ENCODE measurements at places on chromosomes 5 and 9. TPM values are rescaled to one million over a fixed set of nuclear protein-coding genes. Genes with fewer than 3 reads are reported as not detected.

LOX gene
- 22.4 TPM for total RNA-seq

ZBED3 gene
- 0.90 TPM for total RNA-seq

SOX30 gene
- not detected for total RNA-seq

CNTFR gene
- not detected for total RNA-seq

HMCN2 gene
- under 0.01 TPM for total RNA-seq

ANKRD34B gene
- not detected for total RNA-seq

SPATA31E1 gene
- not detected for total RNA-seq

SPAG8 gene
- total RNA-seq: 0.27 TPM

KLHL3 gene
- 13.2 TPM for total RNA-seq

RGMB gene
- 17.4 TPM for total RNA-seq

ANKDD1B gene
- total RNA-seq: 0.09 TPM

GDA gene
- total RNA-seq: not detected

FBXO4 gene
- total RNA-seq: 7.0 TPM

PARP8 gene
- 0.27 TPM for total RNA-seq

LCN1 gene
- 0.66 TPM for total RNA-seq

SOWAHA gene
- total RNA-seq: not detected

TNFSF15 gene
- 0.27 TPM for total RNA-seq

SPINK5 gene
- not detected for total RNA-seq

GRXCR2 gene
- not detected for total RNA-seq

PCDHB10 gene
- 1.0 TPM for total RNA-seq

SV2C gene
- total RNA-seq: not detected

C9 gene
- not detected for total RNA-seq

FAM240B gene
- total RNA-seq: not detected

EGR1 gene
- total RNA-seq: 1.5 TPM

WDR38 gene
- total RNA-seq: not detected

ORM1 gene
- not detected for total RNA-seq

MZB1 gene
- total RNA-seq: 0.09 TPM

SH3TC2 gene
- 6.0 TPM for total RNA-seq

SMIM33 gene
- not detected for total RNA-seq

NTNG2 gene
- total RNA-seq: 0.28 TPM

NUTM2F gene
- total RNA-seq: not detected

CCNI2 gene
- not detected for total RNA-seq

ZNF300 gene
- 8.5 TPM for total RNA-seq

FGD3 gene
- not detected for total RNA-seq

QRFP gene
- not detected for total RNA-seq
